A172 (cell line): ENCODE measurements at places on chromosomes 2 and 18. TPM values are rescaled to one million over a fixed set of nuclear protein-coding genes. Genes with fewer than 3 reads are reported as not detected.

- no peak for DNase-seq
These were observed 75.0 kb downstream of the ACSL3 start for GRCh38 chr2:222935688-222936298.

DNA sequence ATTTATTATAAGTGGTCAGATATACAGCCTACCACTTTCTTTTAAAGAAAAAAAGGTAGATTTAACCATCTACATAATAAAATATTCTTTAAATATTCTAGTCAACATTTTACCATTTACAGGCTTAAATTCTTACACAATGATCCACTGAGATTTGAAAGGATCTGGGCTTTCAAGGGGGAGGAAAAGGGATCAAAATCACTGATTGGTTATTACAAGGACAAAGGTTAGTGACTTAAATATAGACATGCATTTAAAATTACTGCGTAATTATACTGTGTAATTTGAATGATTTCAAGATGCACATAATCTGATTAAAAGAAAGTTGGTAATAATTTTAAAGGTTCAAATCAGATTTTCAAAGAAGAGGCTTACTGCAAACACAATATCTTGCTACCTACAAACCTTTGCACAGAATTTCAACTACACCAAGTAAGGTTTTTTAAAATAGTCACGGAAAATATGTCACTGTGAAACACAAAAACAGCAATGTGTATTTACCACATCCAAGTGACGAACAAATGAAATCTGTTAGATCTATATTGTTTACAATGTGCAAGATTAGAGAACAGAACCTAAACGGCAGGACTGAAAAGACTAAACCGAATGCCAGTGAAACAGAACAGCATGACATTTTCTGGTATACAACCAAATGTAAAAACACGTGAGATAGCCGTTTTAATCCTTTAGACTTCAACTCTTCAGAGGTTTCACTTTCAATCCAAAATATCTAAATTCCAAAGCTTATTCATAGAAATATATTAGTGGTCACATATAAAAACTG, 40.8 kb downstream of the RTN4 start:
- no peak for DNase-seq

GRCh38 chr18:33594799-33595198, 16.8 kb downstream of the ASXL3 start:
- DNase-seq, result no peak

DNA sequence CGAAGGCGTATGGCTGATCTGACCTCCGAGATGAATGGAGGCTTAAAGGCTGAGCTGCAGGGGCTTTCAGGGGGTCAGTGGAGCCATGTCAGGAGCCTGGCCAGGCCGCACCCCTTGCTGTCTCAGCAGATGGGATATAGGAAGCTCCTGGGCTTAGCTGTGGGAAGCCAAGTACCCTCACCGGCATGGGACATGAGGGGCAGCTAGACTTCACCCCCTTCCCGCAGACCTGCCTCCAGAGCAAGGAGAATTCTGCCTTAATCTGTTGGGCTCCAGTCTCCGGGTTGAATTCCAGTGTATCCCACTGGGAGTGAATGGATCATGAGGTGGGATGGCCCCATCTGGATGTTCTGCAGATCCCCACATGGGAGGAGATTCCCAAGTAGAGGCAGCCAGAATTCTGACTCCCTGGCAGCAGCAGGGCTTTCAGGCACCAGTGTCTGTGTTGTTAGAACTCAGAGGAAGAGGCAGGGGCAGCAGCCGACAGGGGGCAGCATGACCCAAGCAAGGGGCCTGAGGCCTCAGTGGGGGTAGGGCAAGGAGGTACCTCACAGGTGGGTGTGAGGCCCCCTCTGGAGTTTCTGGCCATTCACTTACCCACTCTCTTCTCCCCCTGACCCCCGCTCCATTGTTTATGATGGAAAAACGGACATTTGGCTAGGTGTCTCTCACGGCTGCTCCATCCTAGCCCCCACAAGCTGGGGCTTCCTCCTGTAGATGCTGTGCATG, 19.1 kb downstream of the CAPG start:
- DNase-seq, result no peak

DNA sequence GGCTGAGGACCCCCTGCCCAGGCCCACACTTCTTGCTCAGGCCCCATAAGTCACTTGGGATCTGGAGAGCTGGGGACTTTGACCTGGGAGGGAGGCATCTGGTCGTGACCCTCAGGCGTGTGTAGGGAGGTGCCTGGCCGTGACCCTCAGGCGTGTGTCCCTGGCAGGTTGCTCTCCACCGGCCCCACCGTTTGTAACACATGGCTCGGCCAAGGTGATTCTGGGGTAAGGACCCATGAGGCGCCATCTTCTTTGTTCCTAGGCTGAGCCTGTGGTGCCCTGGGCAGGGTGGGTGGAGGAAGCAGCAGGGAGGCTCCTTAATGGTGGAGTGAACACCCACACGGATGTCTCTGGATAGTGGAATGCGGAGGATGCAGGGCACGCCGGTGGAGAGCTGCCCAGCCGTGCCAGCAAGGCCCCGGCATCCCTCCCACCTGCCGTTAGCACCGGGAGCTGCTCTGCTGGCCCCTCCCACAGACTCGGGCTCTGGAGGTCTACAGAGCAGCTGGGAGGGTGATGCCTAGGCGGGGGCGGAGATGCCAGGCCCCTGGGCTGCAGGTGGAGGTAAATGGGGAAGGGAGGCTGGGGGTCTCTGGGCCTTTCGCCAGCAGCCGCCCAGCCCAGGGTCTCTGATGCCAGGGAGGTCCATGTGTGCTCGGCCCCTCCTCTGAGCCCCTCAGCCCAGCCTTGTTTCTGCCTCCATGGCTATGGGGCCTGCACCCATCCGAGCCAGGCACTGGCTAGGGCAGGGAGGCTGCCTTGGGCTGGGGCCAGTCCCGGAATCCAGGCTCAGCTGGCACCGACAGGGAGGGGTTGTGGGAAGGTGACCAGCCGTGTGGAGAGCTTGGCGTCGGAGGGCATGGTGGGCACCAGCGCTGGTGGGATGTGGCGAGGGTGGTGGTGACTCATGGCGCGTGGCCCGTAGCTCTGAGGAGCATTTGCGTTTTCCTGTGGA, 1.1 kb upstream of the GAL3ST2 start:
- peak; percentile 69 for DNase-seq

GRCh38 chr2:231464576-231465540, 574 bp upstream of the NCL start:
- no peak for DNase-seq

- DNase-seq, result no peak
These were observed 381.6 kb downstream of the DSEL start for GRCh38 chr18:67134911-67135310.

- DNase-seq, result no peak
These were observed 156.1 kb upstream of the MYCN start for GRCh38 chr2:15784106-15784885.

DNA sequence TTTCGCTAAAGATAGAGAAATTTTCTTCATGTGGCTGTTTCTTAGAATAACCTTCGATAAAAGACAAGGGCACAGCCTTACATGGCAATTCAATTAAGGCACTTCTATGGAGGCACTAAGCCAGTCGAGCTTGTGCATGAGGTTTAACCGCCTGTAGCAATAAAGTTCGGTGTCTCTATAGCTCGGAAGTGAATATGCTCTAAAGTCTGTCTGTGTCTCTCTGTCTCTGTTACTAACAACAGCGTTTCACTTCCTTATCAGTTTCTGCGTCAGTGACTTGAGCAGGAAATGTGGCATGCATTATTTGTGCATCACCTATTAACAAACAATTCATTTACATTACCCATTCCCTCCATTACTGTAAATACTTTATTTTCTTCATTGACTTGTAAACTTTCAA, 365.1 kb upstream of the NETO1 start:
- no peak for DNase-seq

DNA sequence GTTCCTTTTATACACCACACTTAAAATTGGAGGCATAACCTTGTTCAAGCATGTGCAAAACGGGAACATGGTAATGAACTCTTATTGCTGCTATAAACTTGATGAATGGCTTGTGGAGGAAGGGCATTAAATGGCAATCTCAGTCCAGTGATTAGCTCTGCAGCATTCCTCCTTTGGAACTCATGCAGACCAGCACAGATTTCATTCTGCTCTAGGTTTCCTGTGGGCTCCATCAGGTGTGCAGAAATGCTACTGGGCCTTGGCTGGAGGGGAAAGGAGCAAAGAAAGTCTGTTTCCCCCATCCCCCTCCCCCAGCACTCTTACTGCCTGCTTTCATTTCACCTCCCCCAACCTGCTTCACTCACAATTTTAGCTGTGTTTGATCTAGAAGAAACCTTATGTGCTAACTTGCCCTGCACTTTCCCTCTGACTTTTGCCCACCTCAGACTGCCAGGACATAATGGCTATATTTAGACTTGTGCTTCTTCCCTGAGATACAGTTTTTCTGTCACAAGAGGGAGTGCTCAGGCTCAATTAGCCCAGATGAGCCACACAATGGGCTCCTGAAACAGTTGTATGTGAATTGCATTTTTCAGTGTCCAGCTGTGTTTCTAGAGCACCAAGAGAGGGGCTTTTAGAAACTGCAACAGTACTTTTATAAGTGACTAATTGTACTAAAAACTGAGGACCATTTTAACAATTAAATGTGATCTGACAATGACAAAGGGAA, 109.8 kb downstream of the FSHR start:
- no peak for DNase-seq

GRCh38 chr2:238868067-238868524, 20.2 kb downstream of the TWIST2 start:
- DNase-seq, result no peak

- DNase-seq, result no peak
These were observed 156.3 kb downstream of the LAMA1 start for GRCh38 chr18:6961331-6961730.

GRCh38 chr2:136486115-136486514, 279.2 kb upstream of the THSD7B start:
- no peak for DNase-seq

DNA sequence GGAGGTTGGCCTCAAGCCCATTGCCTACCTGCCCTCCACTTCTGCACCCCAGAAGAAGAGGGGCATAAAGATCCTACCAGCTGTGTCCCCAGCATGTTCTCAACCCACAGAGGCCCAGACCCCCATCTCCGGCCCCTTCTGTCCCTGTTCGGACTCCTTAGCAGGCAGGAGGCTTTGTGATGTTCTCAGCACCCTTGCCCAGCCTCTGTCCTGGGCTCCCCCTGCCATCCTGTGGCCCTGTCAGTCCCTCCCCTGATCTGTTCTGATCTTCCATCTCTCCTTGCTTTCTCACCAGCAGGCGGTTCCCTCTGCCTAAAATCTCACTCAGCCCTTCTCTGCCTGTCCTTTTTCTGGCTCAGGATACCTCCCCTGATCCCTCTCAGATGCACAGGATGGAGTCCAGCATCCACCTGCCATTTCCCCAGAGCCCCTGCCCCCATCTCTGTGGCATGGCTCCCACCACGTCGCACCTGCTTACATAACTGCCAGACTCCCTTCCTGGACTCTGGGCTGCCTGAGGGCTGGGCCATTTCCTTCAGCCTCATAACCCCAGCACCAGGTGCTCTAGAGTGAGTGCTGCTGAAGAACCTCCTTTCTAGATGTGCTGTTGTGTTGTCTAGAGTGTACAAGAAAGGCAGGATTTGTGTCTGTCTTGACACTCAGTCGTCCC, 134.0 kb downstream of the CTIF start:
- no peak for DNase-seq

DNA sequence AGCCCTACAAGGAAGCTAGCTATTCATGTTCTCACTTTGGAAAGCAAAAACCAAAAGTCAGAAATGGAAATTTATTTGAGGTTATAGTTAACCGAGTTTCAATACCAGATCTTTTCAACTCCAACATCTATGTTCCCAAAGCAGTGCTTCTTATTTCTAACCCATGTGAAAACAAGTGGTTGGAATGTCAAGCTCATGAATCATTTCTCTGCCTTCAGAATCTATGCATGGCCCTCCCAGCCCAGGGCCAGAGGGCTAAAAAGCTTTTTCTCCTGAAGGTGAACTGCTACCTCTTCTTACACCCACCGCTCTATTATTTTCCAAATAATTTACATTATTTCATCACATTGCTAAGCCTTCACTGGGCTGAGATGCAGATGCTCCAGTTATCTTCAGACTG, 158.4 kb downstream of the SP3 start:
- DNase-seq, result no peak

- DNase-seq, result no peak
These were observed 11.4 kb downstream of the ID2 start for GRCh38 chr2:8693157-8693821.

GRCh38 chr2:117085256-117085655, 729.2 kb upstream of the DDX18 start:
- DNase-seq, result no peak

DNA sequence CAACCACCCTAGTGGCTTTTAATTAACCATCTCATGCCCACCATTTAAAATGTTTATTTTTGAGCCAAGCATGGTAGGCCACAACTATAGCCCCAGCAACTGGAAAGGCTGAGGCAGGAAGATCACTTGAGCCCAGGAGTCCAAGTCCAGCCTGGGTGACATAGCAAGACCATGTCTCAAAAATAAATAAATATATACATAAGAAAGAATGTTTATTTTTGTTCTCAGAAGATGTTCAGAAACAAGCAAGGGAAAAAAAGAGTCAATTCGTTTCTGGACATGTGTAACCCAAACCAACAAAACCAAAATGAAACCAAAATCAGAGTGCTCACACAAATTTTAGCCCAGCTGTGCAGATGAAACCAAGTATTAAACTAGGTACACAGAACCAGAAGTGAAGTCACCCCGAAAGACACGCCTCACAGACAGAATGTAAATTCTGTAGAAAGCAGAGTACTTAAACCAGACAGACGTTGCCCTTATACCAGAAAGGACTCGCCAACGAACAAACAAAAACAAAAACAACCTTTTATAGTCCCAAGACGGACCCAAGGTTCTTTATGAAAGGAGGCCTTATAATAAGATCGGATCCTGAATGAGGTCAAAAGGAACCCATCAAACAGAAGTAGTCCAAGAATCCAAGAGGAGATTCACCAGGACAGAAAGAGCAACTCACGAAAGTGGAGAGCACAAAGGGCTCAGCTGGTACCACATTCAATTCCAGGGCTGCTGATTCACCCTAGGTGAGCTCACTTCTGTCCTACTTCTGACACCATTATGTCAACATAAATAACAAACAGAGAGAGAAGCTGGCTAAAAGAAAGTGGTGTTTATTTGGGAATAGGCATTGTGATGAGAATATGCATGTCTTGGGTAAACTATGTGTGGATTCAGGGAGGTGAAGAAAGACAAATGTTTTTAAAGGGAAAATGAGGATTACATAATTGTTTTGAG, 31.8 kb upstream of the MTCL1 start:
- no peak for DNase-seq

Gene PROM2
- 0.31 and 1.3 TPM in 2 replicates for total RNA-seq

Gene AQP12A
- total RNA-seq, result not detected in 2 replicates

Gene GAD1
- total RNA-seq, result 9.9 and 15.2 TPM in 2 replicates

Gene MREG
- total RNA-seq, result 8.9 and 14.1 TPM in 2 replicates

Gene MC2R
- total RNA-seq, result not detected in 2 replicates

Gene KHK
- 8.7 and 10.3 TPM in 2 replicates for total RNA-seq
